Hematopoietic multipotent progenitor cell (in vitro differentiated cells): ENCODE measurements at places on chromosomes 7 and 10. TPM values are rescaled to one million over a fixed set of nuclear protein-coding genes. Genes with fewer than 3 reads are reported as not detected.

The WIPF3 gene
- under 0.01 TPM for total RNA-seq

The CYP26C1 gene
- total RNA-seq: 0.54 TPM

The COL28A1 gene
- under 0.01 TPM for total RNA-seq

The NEUROD6 gene
- total RNA-seq: not detected

DNA sequence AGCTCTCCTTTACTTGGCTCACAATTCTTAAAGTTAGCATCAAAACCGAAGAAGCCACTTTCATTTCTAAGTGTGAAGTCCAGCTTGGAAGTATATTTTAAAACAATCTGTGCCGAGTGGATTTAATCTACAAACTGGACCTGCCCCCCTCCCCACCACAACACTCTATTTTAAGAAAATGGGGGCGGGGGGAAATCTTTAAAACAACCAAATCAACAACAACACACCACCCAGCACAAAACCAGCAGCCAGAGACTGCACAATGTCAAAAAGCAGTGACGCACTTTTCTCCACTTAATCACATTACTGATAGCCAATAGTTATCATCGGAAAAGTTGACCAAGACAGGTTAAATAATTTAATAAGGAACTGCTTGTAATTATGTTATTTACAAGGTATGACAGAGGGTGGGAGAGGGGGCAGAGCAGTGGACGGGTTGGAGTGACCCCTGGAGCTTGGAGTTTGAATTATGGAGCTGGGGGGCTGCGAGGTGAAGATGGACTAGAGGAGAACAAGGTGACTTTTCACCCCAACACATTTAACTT, 2.8 kb downstream of the EBF3 start:
- no peak for DNase-seq

DNA sequence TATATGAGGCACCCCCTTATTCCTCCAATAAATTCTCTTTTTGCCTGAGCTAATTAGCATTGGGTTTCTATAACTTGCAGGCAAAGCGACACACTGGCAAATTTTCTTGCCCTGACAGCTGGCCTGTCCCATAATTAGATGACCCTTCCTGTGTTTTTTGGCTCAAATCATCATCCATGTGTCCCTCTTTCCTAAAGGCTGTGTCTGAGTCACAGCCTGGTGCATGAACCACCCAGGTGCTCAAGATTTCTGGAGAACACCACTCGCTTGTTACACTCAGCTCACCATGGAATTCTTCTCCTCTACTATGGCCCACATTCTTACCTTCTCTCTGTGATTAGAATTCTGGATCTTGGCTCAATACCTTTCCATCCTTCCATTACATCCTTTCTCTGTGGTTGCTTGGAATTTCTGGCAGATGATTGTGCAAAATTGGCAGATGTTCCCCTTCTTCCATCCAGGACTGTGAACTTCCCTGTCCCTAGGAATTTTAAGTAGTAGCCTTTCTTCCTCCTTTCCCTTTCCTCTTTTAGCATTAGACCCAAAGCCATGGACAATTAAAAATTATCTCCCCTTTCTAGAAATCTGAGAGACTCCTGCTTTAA, 116.0 kb upstream of the ANKRD1 start:
- DNase-seq: no peak

- DNase-seq: no peak
Observed at GRCh38 chr10:113620511-113620910, 43.3 kb downstream of the NRAP start.

- peak; percentile 39 for DNase-seq
Observed at GRCh38 chr10:91162050-91162494, 58.4 kb upstream of the PCGF5 start.

The NODAL gene
- not detected for total RNA-seq

GRCh38 chr10:6346631-6347030, 143.9 kb downstream of the PFKFB3 start:
- DNase-seq: no peak

The SEMA4G gene
- total RNA-seq: 0.54 TPM

The KCNIP2 gene
- 0.27 TPM for total RNA-seq

- no peak for DNase-seq
Observed at GRCh38 chr7:17501441-17502212, 203.2 kb downstream of the AHR start.

DNA sequence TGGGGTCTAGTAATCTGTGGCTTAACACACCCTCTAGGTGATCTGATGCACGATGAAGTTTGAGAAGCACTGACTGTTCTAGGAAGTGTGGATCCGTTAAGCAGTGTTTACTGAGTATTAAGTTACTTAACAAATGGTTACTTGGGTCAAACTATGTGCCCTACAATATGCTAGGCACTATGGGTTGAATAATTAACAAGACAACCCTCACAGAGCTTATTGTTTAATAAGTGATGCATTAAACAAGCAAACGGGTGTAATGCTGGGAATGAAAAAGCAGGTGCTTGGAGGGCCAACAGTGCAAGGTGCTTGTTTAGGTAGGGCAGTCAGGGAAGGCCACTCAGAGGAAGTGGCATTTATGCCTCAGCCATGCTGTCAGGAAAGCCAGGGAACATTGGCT, 378.0 kb upstream of the PODXL start:
- DNase-seq: no peak

The ACTL6B gene
- not detected for total RNA-seq

DNA sequence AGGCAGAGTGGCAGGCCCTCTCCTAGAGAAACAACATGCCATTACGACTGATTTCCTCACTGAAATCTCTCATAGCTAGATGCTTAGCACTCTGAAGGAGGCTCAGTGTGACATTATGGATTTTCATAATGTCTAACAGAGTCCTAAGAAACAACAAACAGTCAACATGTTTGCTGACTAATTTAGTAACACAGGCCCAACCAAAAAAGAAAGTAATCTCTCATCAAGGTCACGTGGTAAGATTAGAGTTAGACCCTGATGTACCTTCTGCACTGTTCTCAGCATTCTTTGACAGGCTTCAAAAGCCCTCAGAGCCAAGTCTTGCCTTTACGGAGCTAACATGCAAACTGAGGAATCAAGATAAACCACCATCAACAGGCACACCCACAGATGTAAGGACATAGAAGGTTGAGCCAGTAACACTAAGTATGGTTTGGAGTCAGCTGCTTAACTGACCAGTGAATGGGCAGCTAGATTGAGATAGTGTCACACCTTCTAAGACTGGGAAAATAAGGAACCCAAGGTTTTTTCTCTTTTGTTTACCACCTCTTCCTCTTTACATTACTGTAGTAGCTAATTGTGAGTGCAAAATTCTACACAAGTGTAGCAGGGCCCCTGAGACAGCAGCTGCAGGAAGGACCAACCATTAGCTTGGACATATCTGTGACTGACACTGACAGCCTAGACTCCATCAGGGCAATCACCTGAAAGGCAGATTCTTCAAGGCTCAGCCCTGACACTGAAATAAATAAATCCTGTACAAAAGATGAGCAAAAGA, 15.3 kb upstream of the KCNIP2 start:
- DNase-seq: no peak

GRCh38 chr10:79146611-79147130, 77.9 kb downstream of the ZMIZ1 start:
- DNase-seq: no peak

GRCh38 chr10:132457328-132458070, 60.5 kb downstream of the PWWP2B start:
- DNase-seq: no peak

DNA sequence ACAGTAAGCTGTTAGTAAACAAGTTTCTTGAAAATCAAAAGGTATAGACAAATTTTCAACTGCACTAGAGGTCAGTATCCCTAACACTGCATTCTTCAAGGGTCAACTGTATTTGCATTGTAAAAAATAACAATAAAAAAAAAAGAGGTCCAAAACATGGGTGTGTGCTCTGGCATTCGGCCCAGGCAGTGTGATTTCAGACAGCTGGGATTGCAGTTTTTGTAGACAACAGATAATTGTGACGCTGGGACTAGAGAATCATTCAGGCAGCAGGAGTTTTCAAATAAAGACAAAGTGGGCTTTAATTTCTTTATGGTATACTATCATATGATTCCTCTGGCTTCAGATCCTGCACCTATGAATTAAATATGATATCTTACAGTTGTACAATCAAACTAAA, 543.2 kb upstream of the SEMA3D start:
- DNase-seq: no peak

The STEAP1B gene
- under 0.01 TPM for total RNA-seq

The AKR1C8 gene
- total RNA-seq: under 0.01 TPM

GRCh38 chr7:100516135-100516812, 22.7 kb upstream of the AGFG2 start:
- DNase-seq: peak; percentile 16

DNA sequence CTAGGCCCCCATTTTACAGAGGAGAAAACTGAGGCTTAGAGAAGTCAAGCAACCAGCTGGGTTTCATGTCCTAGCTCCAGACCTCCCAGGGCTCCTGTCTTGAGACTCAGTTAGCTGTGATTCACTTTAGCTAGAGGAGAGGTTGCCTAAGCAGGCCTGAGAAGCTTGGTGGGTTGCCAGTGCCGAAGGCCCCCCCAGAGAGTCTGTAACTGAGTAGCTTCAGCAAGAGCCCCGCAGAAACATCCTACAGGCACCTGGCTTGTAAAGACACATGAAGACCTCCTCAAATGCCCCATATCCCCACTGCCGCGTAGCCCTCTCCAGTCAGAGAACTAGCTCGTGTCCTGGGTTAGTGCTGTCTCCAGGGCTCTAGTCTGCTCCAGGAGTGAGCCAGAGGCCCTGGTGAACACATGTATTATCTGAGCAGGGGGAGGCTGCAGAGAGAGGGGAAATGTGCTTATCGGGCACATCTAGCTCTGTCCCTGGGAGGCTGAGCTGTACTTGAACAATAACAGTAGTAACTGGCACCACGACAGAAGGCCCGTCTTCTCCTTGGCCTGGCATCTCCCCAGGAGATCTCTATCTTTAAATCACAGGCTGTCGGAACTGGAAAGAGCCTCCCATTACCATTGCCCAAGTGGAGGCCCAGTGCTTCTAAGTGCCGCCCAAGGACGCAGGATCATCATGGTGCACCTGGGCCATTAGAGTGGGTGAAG, 28.9 kb downstream of the UNC5B start:
- peak; percentile 70 for DNase-seq

- DNase-seq: peak; percentile 91
Observed at GRCh38 chr7:22173685-22174573, 183.0 kb downstream of the RAPGEF5 start.

DNA sequence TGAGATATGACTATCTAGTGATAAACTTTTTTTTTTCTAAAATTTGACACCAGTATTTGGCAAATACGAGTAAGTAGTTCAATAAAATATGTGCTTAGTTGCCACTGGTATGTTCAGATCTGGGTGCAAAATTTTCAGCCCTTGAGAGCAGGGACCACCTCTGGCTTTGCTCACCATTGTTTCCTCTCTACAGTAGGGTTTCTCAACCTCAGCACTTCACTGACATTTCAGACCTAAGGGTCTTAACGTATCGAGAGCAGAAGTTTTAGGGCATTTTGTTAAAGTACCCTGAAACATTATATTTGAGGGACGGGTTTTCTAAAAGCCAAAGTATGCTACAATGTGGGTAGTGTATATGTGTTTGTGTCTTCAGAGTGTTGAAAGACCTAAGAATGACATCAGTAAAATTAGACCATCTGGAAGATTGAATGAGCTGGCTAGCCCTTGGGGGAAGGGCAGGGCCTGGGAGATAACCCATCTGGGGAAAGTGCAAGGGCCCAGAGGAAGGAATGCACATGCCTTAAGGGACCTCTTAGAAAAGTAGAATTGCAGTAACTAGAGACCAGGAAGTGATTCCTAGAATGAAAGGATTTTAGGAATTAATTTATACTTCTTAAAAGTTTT, 11.8 kb downstream of the BZW2 start:
- no peak for DNase-seq

DNA sequence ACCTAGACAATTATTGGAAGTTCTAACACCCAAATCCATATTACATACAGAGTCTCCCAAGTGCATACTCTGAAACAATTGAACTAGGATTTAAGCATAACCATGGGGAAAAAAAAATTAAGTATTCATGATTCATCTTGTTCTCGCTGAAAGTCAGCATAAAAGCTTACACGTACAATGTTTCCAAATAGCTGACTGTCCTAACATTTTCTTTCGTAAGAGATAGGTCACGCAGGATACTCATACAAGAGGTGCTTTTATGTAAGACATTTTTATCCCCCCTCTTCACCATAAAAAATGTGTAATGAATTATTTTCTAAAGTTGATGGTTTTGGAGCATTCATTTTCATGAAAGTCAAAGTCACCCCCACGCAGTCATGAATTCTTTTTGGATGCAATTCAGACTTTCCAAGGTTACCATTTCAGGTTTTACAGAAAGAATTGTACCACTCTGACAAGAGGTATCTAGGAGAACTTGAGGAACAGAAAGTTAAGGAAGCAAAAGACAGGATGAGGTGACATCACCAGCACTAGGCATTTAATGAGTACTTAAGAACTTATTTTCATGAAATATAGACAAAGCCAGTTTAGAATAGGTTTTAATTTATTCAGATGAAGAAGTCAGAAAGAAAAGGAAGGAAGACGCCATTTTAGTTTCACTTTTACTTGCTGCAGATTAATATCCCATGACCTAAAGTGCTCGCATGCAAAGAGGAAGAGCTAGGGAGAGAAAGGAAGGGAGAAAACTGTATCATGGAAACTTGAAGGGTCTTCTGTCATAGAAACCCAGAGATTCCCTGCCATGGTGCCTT, 55.8 kb downstream of the TMEM26 start:
- no peak for DNase-seq

The FRMD4A gene
- 0.54 TPM for total RNA-seq

GRCh38 chr10:58543141-58543540, 30.5 kb downstream of the BICC1 start:
- DNase-seq: no peak

DNA sequence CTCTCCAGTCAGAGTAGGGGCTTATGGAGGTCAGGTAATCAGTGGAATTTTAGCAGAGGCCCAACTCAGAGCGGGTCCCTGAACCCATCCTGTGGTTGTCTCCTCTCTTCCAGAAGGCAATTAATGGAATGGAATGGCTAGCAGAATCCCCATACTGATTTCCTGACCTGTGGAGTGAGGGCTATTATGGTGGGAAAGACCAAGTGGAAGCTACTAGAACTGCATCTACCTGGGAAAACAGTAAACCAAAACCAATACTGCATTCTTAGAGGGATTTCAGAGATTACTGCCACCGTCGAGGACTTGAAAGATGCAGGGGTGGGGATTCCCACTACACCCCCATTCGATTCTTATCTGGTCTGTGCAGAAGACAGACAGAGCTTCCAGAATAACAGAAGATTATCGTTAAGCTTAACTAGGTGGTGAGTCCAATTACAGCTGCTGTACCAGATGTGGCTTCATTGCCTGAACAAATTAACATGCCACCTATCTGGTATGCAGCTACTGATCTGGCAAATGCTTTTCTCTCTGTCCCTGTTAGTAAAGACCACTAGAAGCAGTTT, 73.2 kb downstream of the LMBR1 start:
- no peak for DNase-seq

The MRPS33 gene
- total RNA-seq: 9.4 TPM

- DNase-seq: no peak
Observed at GRCh38 chr7:156157409-156158012, 345.2 kb upstream of the SHH start.
